Activated naive CD8-positive, alpha-beta T cell treated with anti-CD3 and anti-CD28 coated beads, Interleukin-2, amount 10 ng/mL, durations not matched to agents 7 days and 5 days (primary cell): ENCODE measurements at places on chromosomes 7 and 10. TPM values are rescaled to one million over a fixed set of nuclear protein-coding genes. Genes with fewer than 3 reads are reported as not detected.

- DNase-seq, result no peak
Measured at GRCh38 chr7:22325671-22326070, 31.3 kb downstream of the RAPGEF5 start.

GRCh38 chr7:55423277-55423711, 58.2 kb downstream of the LANCL2 start:
- DNase-seq, result no peak

ACBD7 gene
- total RNA-seq, result 1.8 TPM

EIF5AL1 gene
- total RNA-seq, result 0.94 TPM

OR6V1 gene
- total RNA-seq, result not detected

GRCh38 chr7:117808910-117809705, 64.1 kb downstream of the CTTNBP2 start:
- DNase-seq, result no peak

GRCh38 chr7:74225400-74225799, 15.6 kb downstream of the LAT2 start:
- DNase-seq, result no peak

DNA sequence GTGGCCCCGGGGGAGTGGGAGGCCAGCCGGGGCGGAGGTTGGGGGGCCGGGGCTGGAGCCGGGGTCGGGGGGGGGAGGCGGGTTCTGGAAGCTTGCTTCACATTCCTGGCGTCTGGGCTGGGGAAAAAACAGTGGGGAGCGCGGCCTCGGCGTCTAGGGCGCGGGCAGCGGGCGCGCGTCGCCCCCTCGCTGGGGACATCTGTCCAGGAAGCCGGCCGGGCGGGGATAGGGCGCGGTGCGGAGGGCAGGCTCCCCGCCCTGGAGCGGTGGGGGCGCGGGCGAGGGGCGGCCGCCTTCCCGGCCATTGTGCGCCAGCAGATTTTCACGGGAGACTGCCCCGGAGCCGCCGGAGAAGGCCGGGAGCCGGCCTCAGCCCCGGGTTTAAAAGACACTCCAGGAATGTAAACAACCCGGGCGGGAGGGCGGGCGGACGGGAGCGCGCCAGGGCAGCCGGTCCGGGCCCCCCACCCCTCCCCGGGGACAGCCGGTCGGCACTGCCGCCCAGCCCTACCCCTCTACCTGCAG, 1.4 kb downstream of the ZMIZ1 start:
- no peak for DNase-seq
